ENCODE measurements at places on chromosomes 13 and 19.
A peak's percentile ranks its signal among the peaks of the same experiment; 100 is the strongest.

GRCh38 chr19:5030822-5031221, 61.9 kb downstream of the KDM4B start:
- no peak for DNase-seq

DNA sequence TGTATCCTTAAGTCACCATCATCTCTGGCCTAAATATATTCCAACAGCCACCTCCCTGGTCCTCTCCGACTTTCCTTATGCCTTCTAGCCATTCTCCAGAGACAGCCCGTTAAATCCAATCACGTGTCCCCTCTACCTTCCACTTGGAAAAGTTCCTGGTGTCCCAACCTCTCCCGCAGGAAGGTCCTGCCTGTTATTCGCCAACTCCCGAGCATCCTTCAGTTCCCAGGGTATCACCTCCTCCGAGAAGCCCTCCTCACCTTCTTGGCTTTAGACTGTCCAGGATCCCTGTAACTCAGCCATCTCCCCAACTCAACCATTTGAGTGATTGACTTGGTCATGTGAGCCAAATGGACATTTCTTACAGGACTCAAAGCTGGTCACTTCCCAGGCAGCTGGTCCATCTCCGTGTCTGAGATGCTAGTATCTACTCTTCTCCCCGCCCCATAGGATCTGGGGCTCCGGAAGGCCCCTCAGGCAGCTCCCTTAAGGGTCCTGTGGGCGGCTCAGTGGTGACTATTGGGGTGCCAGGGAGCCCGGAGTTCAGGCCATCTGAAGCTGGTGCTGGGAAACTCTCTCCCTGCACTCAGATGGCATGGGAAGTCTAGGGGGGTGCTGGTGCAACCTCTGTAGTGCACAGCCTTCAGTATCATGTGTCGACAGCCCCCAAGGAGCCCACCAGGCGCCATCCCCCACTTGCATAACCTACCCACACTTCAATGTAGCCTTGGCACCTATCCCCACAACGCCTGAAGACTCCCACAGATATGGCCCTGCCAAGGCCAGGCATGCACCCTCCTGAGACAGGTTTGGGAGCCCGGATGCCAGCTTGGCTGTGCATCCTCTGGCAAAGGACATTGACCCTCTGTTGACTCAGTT, 27.9 kb upstream of the NANOS3 start:
- DNase-seq = no peak

DNA sequence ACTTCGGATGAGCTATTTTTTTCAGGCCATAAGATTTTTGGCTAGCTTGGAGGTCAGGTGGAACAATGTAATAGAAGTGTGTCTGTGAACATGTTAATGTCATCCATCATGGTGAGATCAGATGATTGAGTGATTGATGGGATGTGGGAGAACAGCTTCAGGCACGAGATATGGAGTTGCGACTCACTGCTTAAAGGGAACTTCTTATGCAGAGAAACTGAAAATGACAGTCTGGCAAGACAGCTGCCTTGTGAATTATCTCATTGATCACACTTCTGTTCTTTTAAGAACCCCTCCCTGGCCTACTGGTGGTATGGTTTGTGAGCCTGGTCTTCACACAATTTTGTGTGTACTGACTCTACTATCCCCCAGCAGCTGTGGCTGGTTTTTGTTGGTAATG, 96.0 kb downstream of the OLFM4 start:
- DNase-seq = no peak

DNA sequence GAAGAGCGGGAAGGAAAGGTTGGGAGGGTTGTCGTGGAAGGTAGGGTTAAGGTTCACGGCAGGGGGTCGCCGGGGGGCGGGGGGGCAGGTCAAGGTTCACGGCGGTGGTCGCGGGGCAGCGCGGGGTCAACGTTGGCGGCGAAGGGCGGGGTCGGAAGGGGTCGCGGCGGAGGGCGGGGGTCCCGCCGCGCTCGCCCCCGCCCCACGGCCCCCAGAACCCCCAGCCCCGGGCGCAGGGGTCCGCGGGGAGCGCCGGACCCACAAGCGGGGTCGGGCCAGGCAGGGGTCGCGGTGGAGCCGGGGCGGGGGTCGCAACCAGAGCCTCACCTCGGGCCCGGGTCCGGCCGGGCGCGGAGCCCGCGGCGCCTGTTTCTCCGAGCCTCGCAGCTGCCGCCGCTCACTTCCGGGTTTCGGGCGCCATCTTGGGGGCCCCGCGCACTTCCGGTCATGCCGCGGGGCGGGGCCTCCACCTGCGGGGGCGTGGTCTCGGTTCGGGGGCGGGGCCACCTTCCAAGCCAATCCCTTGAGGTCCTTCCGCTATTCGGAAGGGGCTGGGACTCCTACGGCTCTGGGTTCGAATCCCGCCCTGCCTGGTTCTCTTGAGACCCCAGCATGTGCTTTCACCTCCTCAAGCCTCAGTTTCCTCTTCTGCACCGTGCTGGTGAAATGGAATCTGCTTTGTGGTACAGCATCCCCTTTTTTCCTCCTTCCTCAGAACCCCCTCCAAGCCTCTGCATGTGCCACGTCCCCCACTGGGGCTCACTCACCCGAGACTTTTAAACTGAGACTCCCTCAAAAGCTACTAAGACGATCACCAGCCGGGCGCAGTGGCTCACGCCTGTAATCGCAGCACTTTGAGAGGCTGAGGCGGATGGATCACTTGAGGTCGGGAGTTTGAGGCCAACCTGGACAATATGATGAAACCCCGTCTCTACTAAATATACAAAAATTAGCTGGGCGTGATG, at the start of gene SBNO2:
Gene SBNO2 (minus strand): TSS at position 424 of the 965 bp plus-strand sequence. CDS start 19,992 bp downstream, outside the sequence.
- peak; percentile 91 for DNase-seq

- DNase-seq = no peak
These were observed 126.9 kb downstream of the STK24 start for GRCh38 chr13:98450026-98450425.

- no peak for DNase-seq
These were observed 186.2 kb upstream of the GPR12 start for GRCh38 chr13:26946684-26947343.

DNA sequence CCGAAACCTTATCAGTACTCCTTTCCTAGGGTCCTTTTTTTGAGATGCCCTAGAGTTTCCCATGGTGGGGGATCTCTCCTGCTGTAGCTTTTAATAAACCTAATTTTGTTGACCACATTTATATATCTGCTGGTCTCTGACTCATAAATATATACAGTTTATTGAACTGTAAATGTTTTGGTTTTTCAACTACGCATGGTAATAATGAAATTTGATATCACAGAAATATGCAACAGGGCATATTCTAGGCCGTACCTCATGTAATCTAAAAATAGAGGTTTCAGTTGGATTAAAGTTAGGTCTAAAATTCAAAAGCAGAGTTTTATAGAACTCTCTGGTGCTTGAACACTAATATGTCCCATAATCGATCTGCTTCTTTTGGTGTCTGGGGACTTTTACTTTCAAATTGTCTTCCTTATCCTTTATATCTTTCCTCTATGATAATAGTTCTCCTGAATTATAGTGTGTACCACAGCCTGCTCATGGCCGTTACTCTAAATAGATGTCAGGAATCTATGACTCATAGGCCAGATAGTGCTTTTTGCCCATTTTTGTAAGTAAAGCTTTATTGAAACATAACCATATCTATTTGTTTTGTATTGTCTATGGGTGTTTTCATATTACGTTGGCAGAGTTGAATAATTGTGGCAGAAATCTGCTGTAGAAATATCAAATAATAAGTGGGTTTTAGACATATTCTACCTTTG, 324.8 kb upstream of the PCDH9 start:
- no peak for DNase-seq

DNA sequence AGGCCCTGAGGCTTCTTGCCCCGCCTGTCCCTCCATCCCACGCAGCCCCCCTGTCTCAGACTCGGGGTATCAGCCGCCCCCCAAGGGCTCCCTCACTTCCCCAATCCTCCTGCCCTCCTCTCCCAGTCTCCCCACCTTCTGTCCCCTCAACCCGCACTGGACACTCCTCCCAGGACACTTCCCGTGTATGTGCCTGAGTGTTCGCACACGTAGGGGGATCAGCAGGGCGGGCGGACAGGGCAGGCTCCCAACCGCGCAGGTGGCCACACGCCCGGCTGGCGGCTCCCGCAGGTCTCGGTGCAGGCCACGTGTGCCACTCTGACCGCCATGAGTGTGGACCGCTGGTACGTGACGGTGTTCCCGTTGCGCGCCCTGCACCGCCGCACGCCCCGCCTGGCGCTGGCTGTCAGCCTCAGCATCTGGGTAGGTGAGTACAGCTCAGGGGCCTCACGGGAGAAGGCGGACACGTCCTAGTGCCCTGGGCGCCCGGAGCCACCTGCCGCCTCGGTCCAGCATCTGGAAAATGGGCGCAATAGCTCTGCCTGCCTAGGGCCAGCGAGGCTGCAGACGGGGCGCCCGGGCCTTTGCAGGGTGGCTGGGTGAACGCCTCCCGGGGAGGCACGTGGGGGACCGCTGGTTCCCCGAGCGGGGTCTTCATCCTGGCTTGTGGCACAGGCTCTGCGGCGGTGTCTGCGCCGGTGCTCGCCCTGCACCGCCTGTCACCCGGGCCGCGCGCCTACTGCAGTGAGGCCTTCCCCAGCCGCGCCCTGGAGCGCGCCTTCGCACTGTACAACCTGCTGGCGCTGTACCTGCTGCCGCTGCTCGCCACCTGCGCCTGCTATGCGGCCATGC, 2.3 kb downstream of the KISS1R start:
- no peak for DNase-seq
